ENCODE measurements at places on chromosomes 6 and 20. TPM values are rescaled to one million over a fixed set of nuclear protein-coding genes. Genes with fewer than 3 reads are reported as not detected.

Gene PSMB8
- 8.5 TPM for total RNA-seq

Gene TXLNB
- total RNA-seq: 188 TPM

Gene PLG
- total RNA-seq: not detected

Gene E2F3
- 8.3 TPM for total RNA-seq

Gene SLC12A5
- total RNA-seq: 0.21 TPM

Gene TDRD6
- total RNA-seq: 1.4 TPM

Gene ZNF133
- total RNA-seq: 25.8 TPM

Gene CAPN11
- 0.72 TPM for total RNA-seq

Gene EPM2A
- total RNA-seq: 51.3 TPM

Gene SNAP91
- 2.9 TPM for total RNA-seq

Gene PRL
- total RNA-seq: not detected

Gene MOXD1
- 17.6 TPM for total RNA-seq

Gene FAM217A
- not detected for total RNA-seq

Gene RAET1L
- 3.3 TPM for total RNA-seq

Gene ADGRB3
- 6.1 TPM for total RNA-seq

Gene BPI
- 0.21 TPM for total RNA-seq

Gene KCNK15
- total RNA-seq: 0.41 TPM

Gene ABCC10
- 13.4 TPM for total RNA-seq

Gene VARS1
- 42.5 TPM for total RNA-seq

Gene SENP6
- total RNA-seq: 173 TPM

Gene HLA-DRB5
- 0.31 TPM for total RNA-seq

DNA sequence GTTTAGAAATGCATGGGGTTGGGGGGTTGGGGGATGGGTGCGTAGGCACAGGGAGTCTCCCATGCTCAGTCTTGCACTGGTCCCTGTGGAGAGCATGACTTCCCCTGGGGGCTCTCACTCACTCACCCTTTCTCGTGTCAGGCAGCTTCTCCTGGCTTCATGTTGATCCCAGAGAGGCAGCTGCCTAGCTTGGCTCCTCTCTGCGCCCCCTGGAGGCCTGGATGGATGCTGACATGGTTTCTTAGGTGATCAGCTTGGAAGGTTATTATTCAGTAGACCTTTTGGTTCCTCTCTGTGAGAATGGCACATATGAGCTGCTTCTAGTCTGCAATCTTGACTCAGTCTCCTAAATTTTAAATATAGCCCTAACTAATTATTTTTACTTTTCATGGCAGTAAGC is 109.3 kb upstream of the FAM83B start:
- no peak for DNase-seq

GRCh38 chr20:47501116-47501481 is 588 bp upstream of the NCOA3 start:
- no peak for DNase-seq

DNA sequence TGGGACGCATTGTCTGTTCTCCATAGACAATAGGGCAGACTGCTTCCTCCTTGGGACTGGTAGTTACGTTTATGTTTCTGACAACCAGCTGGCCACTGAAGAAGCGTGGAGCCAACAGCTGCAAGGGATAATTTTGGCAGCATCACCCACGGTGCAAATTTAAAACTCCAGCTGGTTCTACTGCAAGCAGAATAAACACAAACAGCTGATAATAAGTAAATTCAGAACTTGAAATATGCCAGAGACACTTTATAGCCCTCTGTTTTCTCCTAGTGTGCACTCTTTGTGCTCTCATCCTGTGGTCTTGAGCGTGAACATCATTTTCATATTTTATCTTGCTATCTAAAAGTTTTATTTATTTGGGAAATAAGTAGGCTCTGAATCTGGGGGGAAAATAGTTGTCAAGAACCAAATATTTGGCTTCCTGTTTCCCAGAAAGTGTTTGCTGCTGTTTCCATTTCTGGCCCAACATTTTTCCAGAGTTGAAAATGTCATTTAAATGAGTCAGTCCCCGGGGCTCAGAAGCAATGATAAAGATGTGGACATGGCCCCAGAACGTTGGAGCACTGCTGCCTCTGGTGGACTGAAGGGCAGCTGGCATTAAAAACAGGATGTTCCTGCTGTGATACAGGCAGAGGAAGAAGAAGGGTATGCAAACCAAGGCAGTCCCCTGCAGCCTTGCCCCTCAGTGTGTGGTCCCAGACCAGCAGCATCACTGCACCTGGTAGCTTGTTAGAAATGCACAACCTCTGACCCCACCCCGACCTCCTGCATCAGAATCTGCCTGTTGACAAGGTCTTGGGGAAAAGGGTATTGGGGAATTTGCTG is 12.5 kb upstream of the THBD start:
- DNase-seq: peak; percentile 96

- peak; percentile 81 for DNase-seq
Observed at GRCh38 chr20:23340524-23340923, 10.1 kb upstream of the NXT1 start.

DNA sequence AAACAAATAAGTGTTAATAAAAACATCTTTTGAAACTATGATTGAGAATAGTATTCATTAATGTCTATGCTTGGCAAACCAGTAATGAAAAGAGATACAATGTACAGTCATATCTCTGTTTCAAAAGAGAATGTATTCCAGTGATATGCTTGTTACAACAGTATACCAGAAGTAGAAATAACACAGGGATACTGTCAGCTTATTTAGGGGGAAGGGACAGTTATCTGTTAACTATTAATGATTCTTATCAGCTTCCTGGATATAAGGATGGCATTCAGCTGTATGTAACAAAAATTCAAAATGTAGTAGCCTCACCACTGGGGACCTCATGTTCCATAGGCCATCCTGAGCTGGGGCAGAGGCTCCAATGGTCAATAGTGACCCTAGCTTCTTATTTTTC is 103.8 kb upstream of the TBX18 start:
- no peak for DNase-seq

- no peak for DNase-seq
Observed at GRCh38 chr20:34415079-34415478, 52.0 kb downstream of the ITCH start.

- peak; percentile 29 for DNase-seq
Observed at GRCh38 chr6:136920671-136921380, 1.3 kb upstream of the SLC35D3 start.

GRCh38 chr6:11606332-11606731 is 68.8 kb downstream of the TMEM170B start:
- DNase-seq: peak; percentile 57

DNA sequence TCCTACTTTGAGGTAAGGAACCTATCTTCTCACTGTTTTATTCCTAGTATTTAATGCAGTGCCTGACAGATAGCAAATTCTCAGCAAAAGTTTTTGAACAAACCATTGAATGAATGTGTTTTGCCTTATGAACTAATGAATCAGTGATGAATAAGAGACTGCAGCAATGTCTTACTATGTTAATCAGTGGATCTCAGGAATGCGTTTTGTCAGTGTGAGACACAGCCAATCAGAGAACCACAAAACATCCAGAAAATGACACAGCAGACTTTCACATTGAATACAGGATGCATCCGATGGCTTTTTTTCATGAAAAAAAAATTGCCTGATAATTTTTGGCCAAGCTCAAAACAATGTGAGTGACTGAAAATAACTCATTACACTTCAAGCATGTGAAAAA is 270.5 kb downstream of the BMP2 start:
- DNase-seq: no peak

- no peak for DNase-seq
Observed at GRCh38 chr6:34090529-34090928, 55.4 kb downstream of the GRM4 start.

DNA sequence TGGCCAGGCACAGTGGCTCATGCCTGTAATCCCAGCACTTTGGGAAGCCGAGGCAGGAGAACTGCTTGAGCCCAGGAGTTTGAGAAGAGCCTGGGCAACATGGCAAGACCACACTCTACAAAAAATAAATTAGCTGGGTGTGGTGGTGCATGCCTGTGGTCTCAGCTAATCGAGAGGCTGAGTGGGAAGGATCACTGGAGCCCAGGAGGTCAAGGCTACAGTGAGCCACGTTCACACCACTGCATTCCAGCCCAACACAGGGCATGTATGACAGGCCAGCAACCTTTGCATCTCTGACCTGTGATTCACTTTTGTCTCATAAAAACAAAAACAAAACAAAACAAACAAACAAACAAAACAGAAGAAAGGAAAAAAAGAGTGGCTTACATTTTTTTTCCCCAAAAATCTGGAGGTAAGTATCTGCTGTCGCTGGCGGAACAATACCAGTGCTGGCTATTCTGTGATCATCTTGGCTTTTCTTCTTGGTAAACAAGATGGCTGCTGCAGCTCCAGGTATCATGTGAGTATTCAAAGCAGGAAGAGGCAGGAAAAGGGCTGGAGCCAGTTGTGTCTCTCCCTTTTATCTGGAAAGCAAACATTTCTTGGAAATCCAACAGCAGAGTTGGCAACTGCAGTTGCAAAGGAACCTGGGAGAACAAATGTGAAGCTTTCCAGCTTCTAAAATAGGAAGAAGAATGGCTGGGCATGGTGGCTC is 40.4 kb upstream of the ZMYND8 start:
- DNase-seq: no peak

- DNase-seq: no peak
Observed at GRCh38 chr6:87747646-87748045, 45.6 kb upstream of the AKIRIN2 start.

DNA sequence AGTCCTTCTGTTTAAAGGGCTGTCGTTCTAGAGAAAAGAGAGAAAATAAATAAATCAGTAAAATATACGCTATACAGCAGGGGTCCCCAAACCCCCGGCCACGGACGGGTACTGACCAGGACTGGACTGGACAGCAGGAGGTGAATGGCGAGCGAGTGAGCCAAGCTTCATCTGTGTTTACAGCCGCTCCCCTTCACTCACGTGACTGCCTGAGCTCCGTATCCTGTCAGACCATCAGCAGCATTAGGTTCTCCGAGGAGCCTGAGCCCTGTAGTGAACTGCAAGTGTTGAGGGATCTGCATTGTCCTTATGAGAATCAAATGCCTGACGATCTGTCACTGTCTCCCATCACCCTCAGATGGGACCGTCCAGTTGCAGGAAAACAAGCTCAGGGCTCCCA is 76.5 kb downstream of the ZNF217 start:
- no peak for DNase-seq

GRCh38 chr6:15573384-15573783 is 89.4 kb downstream of the DTNBP1 start:
- DNase-seq: no peak

DNA sequence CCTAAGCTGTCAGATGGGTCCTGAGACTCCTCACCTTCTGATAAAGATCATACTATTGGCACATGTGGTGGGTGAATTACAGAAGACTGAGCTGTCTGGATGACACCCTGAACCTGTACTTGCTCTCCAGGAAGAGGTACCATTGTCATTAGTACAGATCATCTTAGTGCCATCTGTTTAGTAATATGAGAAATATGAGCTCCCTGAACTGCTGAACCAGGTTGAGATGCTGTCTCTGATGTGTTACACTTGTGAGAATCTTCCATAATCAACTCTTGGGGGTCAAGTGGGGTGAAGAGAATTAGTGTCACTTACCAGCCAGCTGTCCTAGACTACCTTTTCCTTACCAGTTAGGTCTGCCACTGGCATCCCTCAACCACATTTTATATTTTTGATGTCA is 531.0 kb downstream of the EPHA7 start:
- DNase-seq: no peak

GRCh38 chr6:42185597-42185996 is 9.2 kb downstream of the GUCA1B start:
- DNase-seq: no peak

- DNase-seq: no peak
Observed at GRCh38 chr6:36430351-36430750, 12.3 kb downstream of the PXT1 start.

DNA sequence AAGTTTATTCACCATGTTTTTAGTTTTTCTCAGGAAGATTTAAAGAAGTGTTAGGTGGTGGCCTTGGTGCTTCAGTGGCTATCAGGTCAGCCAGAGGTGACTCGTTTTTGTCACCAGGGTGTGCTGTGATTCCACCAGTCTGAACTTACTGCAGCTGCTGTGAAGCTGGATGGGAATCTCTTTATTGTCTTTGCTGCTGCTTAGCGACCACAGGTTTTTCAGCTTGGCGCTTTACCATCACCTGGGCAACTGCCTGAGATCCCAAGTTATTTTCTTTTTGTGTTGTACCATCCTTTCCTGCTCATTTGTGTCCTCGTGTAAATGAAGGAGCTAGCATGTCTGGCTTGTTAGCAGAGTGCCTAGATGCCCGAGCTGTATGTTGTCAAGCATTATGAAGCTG is 146.9 kb downstream of the MACROD2 start:
- peak; percentile 79 for DNase-seq

DNA sequence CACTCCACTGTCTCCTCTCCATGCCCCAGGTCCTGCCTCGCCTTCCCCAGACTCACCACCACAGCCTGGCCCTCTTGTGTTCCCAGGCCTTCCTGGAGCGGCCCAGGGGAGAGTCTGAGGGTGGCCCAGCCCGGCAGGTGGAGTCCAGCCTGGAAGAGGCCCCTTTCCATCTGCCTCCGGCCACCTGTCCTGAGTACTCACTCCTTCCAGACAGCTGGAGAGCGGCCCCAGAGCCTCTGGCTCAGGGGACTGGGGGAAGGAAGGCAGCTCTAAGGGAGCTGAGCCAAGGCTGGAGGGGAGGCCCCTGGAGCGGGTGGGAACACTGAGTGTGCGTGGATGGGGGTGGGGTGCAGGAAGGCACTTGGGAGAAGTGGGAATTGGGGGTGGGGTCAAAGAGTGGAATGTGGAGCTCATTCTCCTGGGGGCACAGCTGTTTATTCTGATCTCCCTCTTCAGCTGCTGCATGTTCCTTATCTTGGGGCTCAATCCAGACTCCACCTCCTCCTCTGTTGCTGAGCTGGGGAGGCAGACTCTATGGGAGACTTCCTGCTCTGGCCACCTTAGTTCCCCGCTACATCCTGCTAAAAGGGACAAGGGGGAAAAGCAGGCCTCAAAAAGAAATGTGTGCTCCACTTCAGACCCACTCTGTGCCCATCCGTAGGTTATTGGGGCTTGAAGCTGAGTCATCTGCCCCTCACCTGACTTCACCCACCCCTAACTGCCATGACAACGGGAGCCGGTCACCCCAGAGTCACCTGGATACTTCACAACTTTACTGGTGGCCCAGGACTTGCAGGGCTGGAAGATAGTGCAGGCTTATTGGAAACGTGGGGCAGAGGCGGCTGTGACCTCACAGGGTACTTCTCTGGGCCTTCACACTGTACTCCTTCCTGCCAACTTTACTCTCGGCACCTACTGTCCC is 19.5 kb upstream of the TAF8 start:
- peak; percentile 97 for DNase-seq

DNA sequence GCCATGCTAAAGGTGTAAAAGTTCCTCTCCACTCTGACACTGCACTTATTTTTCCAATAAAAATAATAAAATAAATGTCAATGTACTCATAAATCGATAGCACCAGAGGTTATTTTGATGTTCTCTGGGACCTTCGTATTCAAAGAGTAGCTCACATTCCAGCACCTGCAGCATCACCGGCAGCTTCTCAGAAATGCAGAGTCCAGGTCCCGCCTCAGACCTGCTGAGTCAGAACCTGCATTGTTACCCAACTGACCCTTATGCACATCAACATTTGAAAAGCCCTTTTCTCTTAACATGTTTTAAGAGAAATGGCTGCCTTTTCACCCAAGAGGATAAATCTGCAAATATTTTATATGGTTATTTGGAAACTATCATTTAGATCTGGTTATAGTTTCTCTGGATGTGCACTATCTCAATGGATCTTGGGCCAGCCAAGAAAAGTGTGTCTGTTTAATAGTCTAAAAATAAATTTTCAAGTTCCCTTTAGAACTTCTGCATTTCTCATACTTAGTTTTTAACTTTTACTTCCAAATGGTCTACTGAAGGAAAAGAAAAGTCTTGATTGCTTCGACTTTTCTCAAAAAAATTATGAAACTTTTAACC is 216.2 kb upstream of the PRDM1 start:
- no peak for DNase-seq

Measured in tongue (tissue), 3 donors.